ENCODE measurements at places on chromosomes 16 and 17. TPM values are rescaled to one million over a fixed set of nuclear protein-coding genes. Genes with fewer than 3 reads are reported as not detected.

DNA sequence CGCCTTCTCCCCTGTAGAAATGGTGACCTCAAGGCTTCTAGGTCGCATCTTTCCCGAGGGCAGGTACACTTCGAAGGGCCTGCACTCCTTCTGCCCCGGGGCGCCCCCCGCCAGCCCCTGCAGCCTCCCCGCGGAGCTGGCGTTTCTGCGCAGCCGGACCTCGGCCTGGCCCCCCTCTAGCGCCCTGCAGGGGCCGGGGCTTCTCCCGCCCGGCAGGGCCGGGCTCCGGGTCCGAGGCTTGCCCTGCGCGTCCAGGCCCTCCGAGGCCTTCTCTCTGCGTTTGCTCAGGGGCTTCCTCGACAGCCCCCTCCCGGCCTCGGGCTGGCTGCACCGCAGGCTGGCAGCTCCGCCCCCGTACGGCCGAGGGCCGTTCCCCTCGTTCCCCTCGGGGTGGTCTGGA is 2.1 kb downstream of the MEFV start:
- H3K27me3 ChIP-seq, result peaks cover 2% of the 10 kb centered on the region
- no peak overlapping the region for H3K4me3 ChIP-seq
- no peaks in the 10 kb centered on the region for H3K4me1 ChIP-seq
- H3K36me3 ChIP-seq, result no peaks in the 10 kb centered on the region
- DNase-seq, result no peak
- H3K27ac ChIP-seq, result no peak overlapping the region

GRCh38 chr17:78349891-78350642 is 9.8 kb downstream of the SOCS3 start:
- H3K27me3 ChIP-seq, result no peaks in the 10 kb centered on the region
- H3K4me1 ChIP-seq, result peaks cover 27% of the 10 kb centered on the region
- H3K27ac ChIP-seq, result no peak overlapping the region
- no peak for DNase-seq

- peaks cover 74% of the 10 kb centered on the region for H3K36me3 ChIP-seq
- H3K27me3 ChIP-seq, result no peaks in the 10 kb centered on the region
- no peak overlapping the region for H3K4me3 ChIP-seq
- H3K4me1 ChIP-seq, result peaks cover 2% of the 10 kb centered on the region
These were observed 12.9 kb downstream of the PTRH2 start for GRCh38 chr17:59694344-59694743.

DNA sequence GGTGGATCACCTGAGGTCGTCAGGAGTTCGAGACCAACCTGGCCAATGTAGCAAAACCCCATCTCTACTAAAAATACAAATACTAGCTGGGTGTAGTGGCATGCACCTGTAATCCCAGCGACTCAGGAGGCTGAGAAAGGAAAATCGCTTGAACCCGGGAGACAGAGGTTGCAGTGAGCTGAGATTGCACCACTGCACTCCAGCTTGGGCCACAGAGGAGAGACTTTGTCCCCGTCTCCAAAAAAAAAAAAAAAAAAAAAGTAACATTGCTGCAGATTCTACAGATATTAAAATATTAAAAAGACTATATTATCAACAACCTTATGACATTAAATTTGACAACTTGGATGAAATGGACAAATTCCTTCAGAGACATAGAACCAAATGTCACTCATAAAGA is 25.7 kb downstream of the MBTD1 start:
- no peaks in the 10 kb centered on the region for H3K27me3 ChIP-seq
- no peak overlapping the region for H3K4me3 ChIP-seq
- H3K4me1 ChIP-seq, result peaks cover 13% of the 10 kb centered on the region
- H3K36me3 ChIP-seq, result no peaks in the 10 kb centered on the region

- no peaks in the 10 kb centered on the region for H3K36me3 ChIP-seq
- no peak for DNase-seq
- no peak overlapping the region for H3K27ac ChIP-seq
- no peaks in the 10 kb centered on the region for H3K4me1 ChIP-seq
- H3K4me3 ChIP-seq, result no peak overlapping the region
These were observed 263.8 kb downstream of the CDH11 start for GRCh38 chr16:64858076-64858475.

Gene SRCAP
- total RNA-seq, result 114 TPM

- no peaks in the 10 kb centered on the region for H3K36me3 ChIP-seq
- no peak for DNase-seq
These were observed 7.7 kb upstream of the AKTIP start for GRCh38 chr16:53510704-53511070.

- H3K4me1 ChIP-seq, result peaks cover 12% of the 10 kb centered on the region
- no peak overlapping the region for H3K4me3 ChIP-seq
- no peak for DNase-seq
- no peaks in the 10 kb centered on the region for H3K27me3 ChIP-seq
- no peaks in the 10 kb centered on the region for H3K36me3 ChIP-seq
These were observed 199.4 kb upstream of the CACNG5 start for GRCh38 chr17:66635386-66636045.

DNA sequence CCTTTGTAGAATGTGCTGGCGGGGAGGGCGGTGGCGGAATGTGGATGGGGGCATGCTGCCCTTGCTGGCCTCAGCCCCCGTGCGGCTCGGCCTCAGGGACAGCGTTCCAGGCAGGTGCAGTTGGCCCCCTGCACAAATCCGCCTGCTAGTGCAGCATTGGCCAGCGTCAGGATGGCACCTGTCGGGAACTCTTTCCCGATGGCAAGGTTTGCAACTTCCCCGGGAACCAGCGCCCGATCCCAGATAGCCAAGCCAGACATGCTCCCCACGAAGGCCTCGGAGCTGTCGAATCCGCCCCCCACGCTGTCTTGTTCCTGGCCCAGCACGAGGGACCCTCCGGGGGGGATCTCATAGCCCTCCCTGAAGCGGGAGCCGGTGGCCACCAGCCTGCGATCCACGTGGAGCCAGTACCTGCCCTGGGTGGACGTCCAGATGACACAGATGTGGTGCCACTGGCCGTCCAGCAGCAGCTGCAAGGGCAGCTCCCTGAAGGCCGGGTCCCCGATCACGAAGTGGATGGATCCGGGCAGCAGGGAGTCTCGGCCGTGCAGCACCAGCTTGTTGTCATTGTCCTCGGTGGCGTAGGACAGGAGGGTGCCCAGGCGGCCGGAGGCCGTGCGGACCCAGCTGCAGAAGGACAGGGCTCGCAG is 2.8 kb downstream of the PTX4 start:
- no peak overlapping the region for H3K27ac ChIP-seq
- no peaks in the 10 kb centered on the region for H3K27me3 ChIP-seq
- no peaks in the 10 kb centered on the region for H3K36me3 ChIP-seq
- H3K4me3 ChIP-seq, result no peak overlapping the region
- no peak for DNase-seq

Gene FAM20A
- not detected for total RNA-seq

- DNase-seq, result no peak
- H3K27ac ChIP-seq, result no peak overlapping the region
- no peaks in the 10 kb centered on the region for H3K36me3 ChIP-seq
These were observed 7.7 kb downstream of the MXRA7 start for GRCh38 chr17:76702941-76703637.

- H3K27me3 ChIP-seq, result no peaks in the 10 kb centered on the region
- DNase-seq, result peak; percentile 82
- peaks cover 15% of the 10 kb centered on the region for H3K4me1 ChIP-seq
- no peaks in the 10 kb centered on the region for H3K36me3 ChIP-seq
These were observed at the start of gene FBXO47 for GRCh38 chr17:38967290-38967738. Gene FBXO47 (minus strand): TSS chr17:38967403. CDS start chr17:38963025, 4,378 bp downstream.

Gene TAT
- total RNA-seq, result not detected

DNA sequence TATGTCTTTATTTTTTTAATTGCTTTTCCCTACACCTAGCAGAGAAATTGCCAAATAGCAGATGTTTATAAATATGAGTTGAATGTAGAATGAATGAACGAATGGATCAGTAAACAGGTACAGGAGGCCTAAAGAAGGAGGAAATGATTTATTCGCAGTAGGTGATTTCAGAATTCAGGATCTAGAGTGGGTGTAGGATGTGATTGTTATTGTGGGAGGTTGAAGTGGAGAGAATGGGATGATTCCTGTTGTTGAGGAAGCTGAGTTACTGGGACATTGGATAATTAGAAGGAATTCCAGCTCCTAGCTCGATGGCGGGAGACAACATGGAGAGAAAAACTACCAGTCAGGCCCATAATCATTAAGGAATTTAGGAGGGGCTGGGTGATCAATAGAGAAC is 42.2 kb downstream of the MRTFB start:
- no peaks in the 10 kb centered on the region for H3K27me3 ChIP-seq
- peaks cover 7% of the 10 kb centered on the region for H3K4me1 ChIP-seq
- no peak overlapping the region for H3K27ac ChIP-seq
- DNase-seq, result no peak
- no peaks in the 10 kb centered on the region for H3K36me3 ChIP-seq

Gene LLGL2
- 75.7 TPM for total RNA-seq

DNA sequence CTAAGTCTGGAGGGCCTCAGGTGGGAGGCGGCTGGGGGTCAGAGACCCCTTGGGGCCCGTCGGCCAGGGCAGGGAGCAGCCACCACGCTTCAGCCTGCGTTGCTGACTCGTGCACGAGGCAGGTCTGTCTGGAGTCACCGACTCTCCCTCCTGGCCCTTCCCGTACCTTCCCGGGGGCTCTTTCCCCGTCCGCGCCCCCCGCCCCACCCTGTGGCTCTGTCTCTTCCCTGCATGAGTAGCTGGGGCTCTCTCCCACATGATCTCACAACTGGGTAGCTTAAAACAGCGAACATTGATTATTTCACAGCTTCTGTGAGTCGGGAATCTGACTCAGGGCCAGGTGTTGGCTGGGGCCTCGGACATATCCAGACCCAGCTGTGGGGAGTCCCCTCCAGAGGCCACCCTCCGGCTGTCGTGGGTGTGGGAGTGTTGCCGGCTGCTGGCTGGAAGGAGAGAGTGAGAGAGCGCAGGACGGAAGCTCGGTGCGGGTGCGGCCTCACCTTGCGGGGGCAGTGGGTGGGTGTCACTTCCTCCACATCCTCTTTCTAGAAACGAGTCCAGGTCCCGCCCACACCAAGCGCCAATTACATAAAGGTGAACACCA is 17.3 kb downstream of the BAHCC1 start:
- no peak overlapping the region for H3K27ac ChIP-seq
- peaks cover 26% of the 10 kb centered on the region for H3K4me1 ChIP-seq
- peak overlapping the region; percentile 19 for H3K4me3 ChIP-seq
- peak; percentile 52 for DNase-seq
- peaks cover 86% of the 10 kb centered on the region for H3K27me3 ChIP-seq
- no peaks in the 10 kb centered on the region for H3K36me3 ChIP-seq

Gene C16orf74
- total RNA-seq, result 3.1 TPM

- H3K4me1 ChIP-seq, result no peaks in the 10 kb centered on the region
- no peak for DNase-seq
- no peaks in the 10 kb centered on the region for H3K27me3 ChIP-seq
- H3K27ac ChIP-seq, result no peak overlapping the region
- H3K36me3 ChIP-seq, result no peaks in the 10 kb centered on the region
These were observed 399.2 kb downstream of the CNTNAP4 start for GRCh38 chr16:76676356-76676755.

Gene EVI2B
- 107 TPM for total RNA-seq

Gene KLHL10
- total RNA-seq, result not detected

- no peaks in the 10 kb centered on the region for H3K36me3 ChIP-seq
- H3K27me3 ChIP-seq, result no peaks in the 10 kb centered on the region
- no peak overlapping the region for H3K4me3 ChIP-seq
- no peaks in the 10 kb centered on the region for H3K4me1 ChIP-seq
These were observed 48.5 kb downstream of the ZNF18 start for GRCh38 chr17:11948789-11949188.

Gene SKAP1
- 71.5 TPM for total RNA-seq

DNA sequence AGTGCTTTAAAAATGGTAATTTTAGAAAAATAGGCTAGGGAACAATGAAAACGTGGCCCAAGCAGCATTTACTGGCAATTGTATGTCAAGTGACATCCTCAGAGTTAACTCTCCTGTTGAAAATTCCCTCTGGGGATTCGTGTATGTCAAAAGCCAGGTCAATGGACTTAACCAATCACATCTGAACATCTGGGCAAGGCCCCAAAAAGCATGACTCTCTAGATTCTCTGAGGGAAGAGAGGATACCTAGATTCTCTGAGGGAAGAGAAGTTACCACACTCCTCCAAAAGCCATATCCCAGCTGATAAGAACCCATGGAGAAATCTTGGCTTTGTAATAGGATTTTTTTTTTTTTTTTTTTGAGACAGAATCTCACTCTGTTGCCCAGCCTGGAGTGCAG is 23.5 kb downstream of the NFE2L1 start:
- H3K4me3 ChIP-seq, result no peak overlapping the region
- H3K27ac ChIP-seq, result no peak overlapping the region
- DNase-seq, result no peak
- no peaks in the 10 kb centered on the region for H3K4me1 ChIP-seq

Gene TPSD1
- total RNA-seq, result 0.28 TPM

Gene ODF4
- not detected for total RNA-seq

Gene MIS12
- 35.9 TPM for total RNA-seq

Gene METTL23
- 60.0 TPM for total RNA-seq

GRCh38 chr17:41771389-41772206 is 14.9 kb downstream of the JUP start:
- H3K4me3 ChIP-seq, result no peak overlapping the region
- no peak overlapping the region for H3K27ac ChIP-seq
- no peaks in the 10 kb centered on the region for H3K36me3 ChIP-seq

DNA sequence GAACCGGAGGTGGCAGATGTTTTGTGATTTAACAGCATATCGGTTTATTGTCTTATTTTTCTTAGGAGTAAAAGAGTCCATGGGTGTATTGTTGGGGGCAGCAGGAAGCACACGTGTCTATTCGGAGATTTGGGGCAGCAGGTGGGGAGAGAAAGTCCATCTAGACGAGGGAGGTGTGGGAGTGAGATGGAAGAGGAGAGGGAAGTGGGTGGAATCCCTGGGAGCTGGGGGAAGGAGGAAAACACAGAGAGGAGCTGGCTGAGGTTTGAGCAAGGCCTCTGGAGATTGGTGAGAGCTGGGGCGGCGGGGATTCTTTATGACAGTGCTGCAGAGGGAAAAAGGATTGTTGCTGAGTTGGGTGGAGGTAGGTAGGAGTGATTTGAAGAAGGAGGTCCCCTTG is 72.1 kb downstream of the PRKCB start:
- H3K27me3 ChIP-seq, result no peaks in the 10 kb centered on the region
- H3K4me3 ChIP-seq, result no peak overlapping the region
- H3K27ac ChIP-seq, result no peak overlapping the region
- H3K36me3 ChIP-seq, result no peaks in the 10 kb centered on the region
- peaks cover 16% of the 10 kb centered on the region for H3K4me1 ChIP-seq

- H3K27me3 ChIP-seq, result peaks cover 2% of the 10 kb centered on the region
- no peak for DNase-seq
- no peaks in the 10 kb centered on the region for H3K36me3 ChIP-seq
- no peak overlapping the region for H3K4me3 ChIP-seq
These were observed 11.0 kb upstream of the PLCG2 start for GRCh38 chr16:81767987-81768592.

DNA sequence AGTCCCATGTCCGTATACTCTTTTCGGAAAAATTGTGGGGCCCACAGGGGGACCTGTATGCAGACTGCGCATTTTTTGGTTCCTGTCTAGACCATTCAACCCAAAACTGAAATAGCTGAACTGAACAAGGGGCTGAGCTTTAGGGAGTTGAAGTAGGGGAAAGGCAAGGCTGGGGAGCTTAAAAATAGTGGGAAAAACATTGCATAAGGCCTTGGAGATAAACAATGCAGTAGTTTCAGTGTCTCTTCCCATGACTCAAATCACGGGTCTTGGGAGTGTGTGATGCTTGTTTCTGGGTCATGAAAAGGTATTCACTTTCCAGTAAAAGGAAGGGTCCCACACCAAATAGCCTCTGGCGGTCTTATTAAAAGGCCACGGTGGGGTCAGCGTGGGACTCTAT is 402.8 kb upstream of the SALL1 start:
- no peak overlapping the region for H3K4me3 ChIP-seq
- no peaks in the 10 kb centered on the region for H3K4me1 ChIP-seq
- H3K36me3 ChIP-seq, result no peaks in the 10 kb centered on the region
- no peak for DNase-seq
- no peak overlapping the region for H3K27ac ChIP-seq

GRCh38 chr16:85091522-85091910 is 20.8 kb downstream of the CIBAR2 start:
- H3K4me3 ChIP-seq, result no peak overlapping the region
- no peak for DNase-seq
- H3K36me3 ChIP-seq, result peaks cover 12% of the 10 kb centered on the region
- H3K4me1 ChIP-seq, result peaks cover 17% of the 10 kb centered on the region
